ENCODE measurements at places on chromosomes 6 and 20.

GRCh38 chr20:23841693-23842092 is 15.2 kb upstream of the CST2 start:
- DNase-seq: no peak

DNA sequence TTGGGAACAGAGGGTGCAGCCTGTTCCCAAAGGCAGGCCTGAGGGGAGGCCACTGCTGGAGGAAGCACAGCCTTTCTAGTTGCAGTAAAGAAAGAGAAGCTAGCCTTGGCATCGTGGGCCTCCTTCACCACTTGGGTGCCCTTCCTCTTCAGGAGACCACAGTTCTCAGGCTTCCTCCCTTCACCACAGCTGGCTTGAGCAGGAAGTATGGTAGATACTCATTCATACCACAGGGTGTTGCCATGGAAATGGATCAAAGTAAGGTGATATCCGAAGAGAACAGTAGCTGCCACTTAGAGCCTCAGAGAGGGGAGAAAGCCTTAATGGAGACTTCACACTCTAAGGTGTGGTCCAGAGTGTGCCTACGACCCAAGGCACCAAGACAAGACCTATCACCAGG is 120.4 kb upstream of the RIPOR2 start:
- DNase-seq: no peak

DNA sequence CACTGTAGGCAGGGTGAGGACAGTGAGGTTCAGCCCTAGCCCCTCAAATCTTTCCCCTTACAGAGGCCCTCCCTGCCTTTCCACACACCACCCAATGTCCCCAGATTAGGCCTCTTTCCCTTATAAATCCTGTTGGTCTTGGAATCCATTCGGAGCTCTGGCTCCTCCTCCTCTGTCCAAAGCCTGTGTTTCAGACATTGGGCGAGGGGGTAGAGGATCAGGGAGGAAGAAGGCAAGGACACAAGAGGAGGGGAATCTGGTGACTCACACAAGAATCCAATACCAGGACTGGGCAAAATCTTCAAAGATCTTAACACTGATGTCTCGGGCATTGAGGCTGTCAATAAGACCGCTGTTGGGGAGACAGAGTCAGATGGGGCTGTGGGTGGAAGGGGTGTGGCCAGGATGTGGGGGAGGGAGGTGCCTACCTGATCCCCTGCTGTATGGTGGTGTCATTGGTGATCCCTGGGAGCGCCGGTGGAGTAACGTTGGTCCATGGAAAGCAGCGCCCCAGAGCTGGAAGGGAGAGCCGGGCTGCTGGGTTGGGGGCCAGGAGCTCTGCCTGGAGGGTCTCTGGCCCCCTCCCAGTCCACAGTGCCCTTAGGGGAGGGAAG is 7.6 kb downstream of the SLC44A4 start:
- DNase-seq: no peak

- no peak for DNase-seq
Measured at GRCh38 chr20:9141070-9141469, 72.2 kb downstream of the PLCB4 start.

GRCh38 chr6:163946437-163946836 is 531.9 kb downstream of the QKI start:
- no peak for DNase-seq

DNA sequence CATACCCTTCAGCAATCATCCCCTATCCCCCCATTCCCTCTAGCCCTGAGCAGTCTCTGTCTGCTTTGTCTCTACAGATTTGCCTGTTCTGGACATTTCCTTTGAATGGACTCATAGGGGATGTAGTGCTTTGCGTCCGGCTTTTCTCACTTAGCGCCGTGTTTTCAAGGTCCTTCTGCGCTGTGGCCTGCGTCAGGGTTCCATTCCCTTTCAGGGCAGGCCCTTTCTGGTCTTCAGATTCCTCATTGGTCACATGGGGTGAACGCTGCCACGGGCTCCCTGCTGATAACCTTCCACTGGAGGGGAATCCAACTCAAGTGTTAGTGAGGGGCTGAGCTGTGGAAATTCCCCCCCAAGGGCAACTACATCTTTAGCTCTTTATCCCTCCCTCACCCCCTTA is 36.4 kb upstream of the APCDD1L start:
- DNase-seq: no peak

DNA sequence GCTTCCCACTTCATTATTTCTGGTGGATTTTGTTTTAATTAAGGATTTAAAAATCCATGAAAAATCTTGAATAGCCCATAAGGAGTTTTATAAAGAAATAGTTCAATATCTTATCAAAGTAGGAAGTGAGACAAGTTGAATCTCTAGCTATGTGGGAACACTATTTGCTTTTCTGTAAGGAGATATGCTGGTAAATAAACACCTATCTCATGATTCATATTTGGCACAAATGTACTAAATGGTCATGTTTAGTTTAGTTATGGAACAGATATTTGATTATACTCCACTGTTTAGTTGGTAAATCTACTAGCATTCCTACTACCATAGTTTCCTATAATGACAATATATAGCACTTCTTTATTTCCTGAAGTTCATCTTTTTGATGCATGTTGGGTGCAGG is 239.9 kb upstream of the CEP162 start:
- DNase-seq: no peak

- no peak for DNase-seq
Measured at GRCh38 chr6:149580880-149581279, 14.7 kb downstream of the GINM1 start.

DNA sequence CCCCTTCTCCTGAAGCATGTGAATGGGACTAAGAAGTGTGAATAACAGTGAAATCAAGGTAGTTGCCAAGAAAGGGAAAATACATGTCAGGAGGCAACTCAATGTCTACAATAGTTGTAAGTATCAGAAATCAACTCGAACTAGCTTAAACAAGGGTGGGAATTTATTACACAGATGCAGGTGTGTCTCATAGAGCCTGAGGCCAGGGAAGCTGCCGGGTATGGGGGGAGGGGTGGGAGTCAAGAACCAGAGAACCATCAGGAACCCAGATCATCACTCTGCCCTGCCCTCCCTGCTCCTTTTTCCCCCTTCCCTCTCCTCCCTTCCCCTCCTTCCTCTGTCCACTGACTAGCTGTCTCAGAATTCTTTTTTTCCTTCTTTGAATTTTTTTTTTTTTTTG is 34.9 kb upstream of the BMP6 start:
- no peak for DNase-seq

GRCh38 chr6:43951063-43951755 is 176.0 kb downstream of the MRPL14 start:
- DNase-seq: no peak

DNA sequence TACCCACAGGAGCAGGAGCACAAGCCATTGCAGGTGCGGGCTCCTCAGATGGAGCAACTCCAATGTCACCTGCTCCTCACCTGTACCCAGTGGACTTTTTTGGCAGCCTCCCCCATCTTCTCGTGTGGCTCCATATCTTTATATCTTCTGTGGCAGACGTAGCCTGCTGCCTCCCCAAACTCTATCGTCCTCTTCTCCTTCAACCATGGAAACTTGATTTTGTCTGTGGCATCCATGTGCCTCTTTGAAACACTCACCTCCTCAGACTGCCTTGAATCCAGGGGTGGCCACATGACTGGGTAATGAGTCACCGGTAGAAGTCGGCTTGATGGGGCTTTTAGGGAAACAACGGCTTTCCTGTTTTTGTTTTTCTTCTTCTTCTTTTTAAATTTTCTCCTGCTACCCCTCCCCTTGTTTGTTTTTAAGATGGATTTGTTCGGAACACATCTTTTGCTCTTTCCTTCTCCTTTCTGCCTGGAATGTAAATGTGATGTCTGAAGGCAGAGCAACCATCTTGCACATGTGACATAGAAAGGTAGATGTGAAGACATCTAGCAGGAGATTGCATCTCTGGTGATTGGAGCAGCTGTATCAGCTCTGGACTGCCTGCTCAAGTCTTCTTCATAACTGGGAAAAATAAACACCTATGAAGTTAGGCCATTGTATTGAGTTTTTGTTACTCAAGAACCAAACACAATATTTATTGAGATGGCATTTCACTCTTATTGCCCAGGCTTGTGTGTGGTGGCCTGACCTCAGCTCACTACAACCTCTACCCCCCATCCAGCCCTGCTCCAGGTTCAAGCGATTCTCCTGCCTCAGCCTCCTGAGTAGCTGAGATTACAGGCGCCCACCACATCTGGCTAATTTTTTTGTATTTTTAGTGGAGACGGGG is 69.9 kb upstream of the DDR1 start:
- DNase-seq: no peak

DNA sequence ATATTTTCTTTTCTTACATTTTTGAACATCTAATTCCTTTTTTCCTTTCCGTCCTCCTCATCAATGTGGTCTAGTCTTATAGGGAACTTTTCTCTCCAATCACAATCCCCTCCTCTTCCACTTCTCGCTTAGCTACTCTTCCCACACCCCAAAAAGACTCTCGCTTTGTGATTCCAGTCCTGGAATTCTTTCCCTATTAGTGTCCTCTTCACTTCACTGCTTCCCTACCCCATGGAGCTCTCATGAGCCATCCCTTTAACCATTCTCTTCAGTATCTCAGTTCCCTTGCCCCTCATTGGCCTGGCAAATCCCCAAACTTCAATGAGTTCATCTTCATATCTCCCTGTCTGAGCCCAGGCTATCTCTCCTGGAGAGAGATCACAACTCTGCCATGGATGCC is 55.3 kb upstream of the CEP85L start:
- no peak for DNase-seq

- DNase-seq: no peak
Measured at GRCh38 chr6:156984178-156984738, 207.1 kb downstream of the ARID1B start.

DNA sequence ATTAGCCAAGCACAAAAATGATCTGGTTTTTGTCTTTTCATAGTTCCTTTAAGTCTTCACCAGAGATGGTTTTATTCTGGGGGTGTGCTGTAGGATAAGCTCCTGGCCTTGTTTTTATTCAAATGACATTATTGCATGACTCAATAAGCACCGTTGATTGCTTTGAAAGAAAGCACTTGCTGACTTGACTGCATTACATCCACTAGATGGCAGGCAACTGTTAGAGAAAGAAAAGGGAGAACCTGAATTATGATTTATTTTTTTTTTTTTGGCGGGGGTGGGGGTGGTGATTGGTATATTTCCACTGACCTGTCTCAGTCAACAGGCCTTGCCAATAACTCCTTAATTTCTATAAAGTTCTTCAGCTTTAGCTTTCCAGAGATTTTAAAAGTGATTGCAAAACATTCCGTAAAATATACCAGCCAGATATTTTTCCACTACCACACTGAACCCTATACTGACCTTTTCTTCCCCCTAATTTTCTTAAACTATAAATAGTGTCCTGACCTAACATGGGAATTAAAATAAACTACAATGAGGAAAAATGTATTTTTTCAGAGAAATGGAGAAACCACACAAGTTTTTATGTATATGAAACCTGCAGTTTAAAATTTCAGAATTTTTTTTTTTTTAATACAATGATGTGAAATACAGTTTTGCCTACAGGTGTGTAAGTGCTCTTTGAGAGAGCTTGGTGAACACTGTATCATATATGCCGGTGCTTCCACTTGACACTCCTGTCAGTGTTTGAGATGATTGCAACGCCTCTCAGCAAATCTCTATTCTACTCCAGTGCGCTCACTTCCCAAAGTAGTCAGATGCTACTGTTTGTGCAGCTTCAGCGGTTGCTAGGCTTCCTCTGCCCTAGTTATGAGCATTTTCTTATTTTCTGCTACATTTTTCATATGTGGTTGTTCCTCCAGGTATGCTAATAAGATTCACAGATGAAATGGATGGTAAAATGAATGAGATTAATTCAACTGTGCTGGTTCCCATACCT is 274.3 kb downstream of the CD109 start:
- DNase-seq: no peak

DNA sequence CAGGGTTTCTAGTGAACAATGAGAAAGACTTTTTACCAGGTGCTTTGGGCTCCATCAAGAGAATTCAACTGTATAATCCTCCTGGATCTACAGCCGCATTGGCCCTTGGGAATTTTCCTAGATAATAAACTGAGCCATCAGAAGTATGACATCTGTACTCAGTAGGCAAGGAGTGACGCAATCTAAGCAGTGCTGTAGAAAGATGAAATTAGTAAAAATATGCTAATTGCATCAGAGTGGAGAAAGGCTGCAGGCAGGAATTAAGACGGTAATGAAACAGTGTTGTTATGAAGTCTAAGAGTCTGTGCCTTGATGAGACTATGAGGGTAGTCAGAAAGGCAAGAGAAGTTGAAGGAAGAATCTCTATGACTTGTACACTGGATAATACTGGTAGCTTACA is 507.9 kb upstream of the SOX4 start:
- DNase-seq: no peak

GRCh38 chr6:163370464-163371117 is 43.9 kb upstream of the QKI start:
- DNase-seq: no peak

DNA sequence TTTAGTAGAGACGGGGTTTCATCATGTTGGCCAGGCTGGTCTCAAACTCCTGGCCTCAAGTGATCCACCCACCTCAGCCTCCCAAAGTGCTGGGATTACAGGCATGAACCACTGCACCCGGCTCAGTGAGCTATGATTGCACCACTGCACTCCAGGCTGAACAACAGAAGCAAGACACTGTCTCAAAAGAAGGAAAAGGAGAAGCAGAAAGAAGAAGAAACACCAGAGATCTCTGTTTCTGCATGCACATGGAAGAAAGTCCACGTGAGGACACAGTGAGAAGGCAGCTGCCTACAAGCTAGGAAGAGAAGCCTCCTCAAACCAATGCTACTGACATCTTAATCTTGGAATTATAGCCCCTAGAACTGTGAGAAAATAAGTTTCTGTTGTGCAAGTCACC is 16.0 kb downstream of the ECT2L start:
- no peak for DNase-seq

DNA sequence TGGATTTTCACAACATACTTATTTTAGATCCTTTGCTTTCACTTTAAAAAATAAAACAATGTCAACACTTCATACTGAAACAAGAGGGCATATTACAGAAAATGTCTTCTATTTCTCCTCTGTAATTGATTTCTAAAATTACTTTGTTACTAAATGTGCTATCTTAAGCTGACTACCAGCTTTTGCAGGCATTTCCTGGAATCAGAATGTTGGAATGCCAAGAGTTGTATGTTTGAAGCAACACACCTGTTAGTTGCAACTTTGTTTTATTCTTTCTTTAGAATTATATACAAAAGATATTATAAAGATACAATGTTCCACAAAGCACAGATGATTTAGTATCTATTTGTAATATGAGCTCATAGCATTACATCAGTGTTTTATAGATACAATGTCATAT is 62.5 kb upstream of the TMEM170B start:
- no peak for DNase-seq

DNA sequence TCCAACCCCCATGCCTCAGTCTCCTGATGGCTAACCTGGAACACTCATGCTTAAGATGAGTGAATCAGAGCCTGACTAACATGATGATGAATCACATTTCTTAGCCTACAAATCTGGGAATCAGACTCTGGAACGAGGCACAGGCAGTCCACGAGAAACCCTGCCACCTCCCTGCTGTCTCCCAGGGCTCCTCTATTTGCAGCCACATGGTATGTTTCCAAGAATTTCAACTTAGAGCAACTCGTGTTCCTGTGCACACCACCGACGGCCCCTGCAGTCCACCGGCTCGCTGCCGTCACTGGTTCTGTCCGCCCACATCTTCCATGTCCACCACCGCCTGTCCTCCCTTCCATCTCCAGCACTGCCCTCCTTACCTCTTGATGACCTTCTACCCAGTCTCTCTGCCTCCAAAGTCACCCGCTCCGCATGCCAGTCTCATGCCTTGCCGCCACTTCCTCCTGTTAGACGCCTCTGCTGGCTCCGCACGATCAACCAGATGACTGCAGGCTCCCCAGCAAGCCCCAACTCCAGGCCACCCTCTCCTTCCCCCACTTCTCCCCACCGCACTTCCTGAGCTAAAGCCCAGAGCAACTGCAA is 87.6 kb downstream of the AGPAT4 start:
- no peak for DNase-seq

Data from stimulated activated CD4-positive, alpha-beta T cell treated with anti-CD3 and anti-CD28 coated beads, Interleukin-1b, Interleukin-23, amount 100 ng/mL, for 4 hours (primary cell).